ENCODE measurements at places on chromosomes 11 and 22.

- no peak for DNase-seq
These were observed at the start of gene CRYBB1 for GRCh38 chr22:26617271-26618199. Gene CRYBB1, minus strand, starts transcription at chr22:26618027. Its CDS starts 1,708 bp downstream, at chr22:26616319.

DNA sequence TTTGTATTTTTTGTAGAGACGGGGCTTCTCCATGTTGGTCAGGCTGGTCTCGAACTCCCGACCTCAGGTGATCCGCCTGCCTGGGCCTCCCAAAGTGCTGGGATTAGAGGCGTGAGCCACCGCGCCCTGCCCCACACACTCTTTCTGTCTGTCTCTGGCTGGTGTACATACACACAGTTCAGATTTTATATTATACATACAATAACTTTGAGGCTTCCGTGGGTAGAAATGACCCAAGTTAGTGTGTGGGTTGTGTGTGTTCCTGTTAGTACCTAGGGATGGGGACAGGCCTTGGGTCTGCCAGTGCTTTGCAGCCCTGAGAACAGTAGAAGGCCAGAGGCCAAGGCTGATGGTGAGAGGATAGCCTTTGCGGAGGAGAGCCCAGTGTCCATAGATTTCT lies 2.8 kb downstream of the ZBTB16 start:
- DNase-seq: no peak

DNA sequence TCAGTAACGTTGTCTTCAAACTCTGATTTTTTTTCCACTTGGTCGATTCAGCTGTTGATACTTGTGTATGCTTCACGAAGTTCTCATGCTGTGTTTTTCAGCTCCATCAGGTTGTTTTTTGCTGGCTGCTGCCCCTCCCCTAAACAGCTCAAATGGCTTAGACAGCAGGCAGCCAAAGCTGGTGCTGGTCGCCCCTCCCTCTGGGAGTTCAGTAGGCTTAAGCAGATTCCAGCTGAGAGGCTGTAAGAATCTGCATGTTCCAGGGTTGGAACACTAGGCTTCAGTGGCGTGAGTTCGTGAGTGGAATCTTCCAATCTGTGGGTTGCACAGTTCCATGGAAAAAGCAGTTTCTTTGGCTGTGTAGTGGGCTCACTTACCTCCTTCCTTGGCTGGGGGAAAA lies 10.3 kb upstream of the FIBIN start:
- DNase-seq: no peak

- DNase-seq: no peak
These were observed 42.9 kb downstream of the CBL start for GRCh38 chr11:119248750-119249670.

DNA sequence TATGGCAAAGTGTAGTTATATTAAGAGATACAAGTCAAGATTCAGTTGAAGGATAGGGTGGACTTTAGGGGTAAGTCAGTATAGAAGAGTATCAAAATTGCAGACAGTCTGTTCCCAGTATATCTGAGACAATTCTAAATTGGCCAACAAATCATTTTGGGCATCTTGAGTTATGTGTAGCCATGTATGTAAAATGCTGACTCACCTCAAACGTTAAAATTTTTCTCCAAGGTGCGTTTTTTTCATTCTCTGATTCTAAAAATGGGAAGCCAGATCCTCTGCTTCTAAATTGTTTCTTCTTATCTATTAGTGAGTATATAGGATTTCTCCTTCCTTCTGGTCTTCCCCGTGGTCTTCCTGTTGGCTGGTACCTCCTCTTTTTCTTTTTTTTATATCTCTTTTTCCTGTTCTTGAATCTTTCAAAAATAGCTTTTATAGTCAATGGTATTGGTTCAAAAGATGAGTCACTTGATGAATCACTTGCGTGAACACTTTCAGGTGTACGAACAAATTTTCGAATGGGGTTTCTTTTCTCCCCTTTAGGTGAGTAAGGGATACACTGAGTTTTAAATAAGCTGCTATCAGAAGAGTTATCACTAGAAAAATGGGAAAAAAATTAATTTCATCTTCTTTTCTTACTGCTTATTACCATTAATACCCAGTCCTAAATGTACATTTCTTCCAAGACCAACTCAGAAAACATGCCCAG lies 3.2 kb downstream of the TAF1D start:
- no peak for DNase-seq

- no peak for DNase-seq
These were observed 53.9 kb downstream of the CTNND1 start for GRCh38 chr11:57815476-57815875.

GRCh38 chr11:128540469-128540868 lies 46.9 kb downstream of the ETS1 start:
- DNase-seq: no peak

- DNase-seq: peak; percentile 59
These were observed at the start of gene TRPM5 for GRCh38 chr11:2443881-2444820. Gene TRPM5, minus strand, starts transcription at chr11:2444514. Its CDS starts 21,478 bp downstream, at chr11:2423036.

DNA sequence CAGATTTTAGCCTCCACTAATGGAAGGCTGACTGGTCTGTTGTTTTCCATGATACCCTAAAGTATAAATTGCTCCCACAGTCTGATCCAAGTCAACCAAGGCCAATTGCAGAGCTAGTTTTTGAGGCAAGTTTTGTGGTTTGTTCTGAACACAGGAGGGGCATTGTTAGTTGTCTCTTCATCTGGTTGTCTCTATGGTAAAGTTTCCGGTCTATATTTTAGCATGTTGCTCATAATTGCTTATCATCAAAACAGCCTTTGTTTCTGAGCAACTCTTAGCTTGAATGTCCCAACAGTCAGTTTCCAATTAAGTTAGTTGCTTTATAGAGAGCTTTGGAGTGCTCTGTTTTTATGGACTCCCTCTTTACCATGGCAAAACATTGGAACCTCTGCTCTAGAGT lies 217.6 kb upstream of the CARD18 start:
- no peak for DNase-seq

DNA sequence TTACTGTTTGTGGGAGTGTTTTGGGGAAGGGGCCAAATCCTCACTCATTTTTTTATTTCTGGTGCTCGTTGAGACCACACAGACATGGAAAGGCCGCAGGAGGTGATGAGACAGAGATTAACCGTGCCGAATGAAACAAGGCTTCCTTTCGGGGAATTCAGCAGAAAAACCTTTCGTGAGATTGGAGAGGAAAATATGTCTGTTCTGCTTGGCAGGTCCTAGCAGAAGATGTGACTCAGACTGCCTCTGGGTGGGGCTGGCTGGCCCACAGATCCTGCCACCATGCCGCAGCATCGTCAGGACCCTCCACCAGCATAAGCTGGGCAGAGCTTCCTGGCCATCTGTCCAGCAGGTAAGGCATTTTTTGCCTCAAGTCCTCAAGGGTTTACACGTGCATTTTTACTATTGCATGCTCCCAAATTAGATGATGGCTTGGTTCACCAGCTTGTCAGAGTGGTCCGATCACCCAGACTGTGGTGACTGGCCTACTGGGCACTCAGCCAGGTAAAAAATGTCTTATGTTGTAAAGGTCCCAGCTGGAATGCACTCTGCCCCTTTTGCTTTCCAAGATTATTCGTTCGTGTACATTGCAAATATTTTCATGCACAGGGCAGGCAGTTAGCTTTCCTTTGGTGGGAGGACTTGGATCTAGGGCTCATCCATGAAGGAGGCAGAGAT lies 1.5 kb downstream of the DDB2 start:
- no peak for DNase-seq

DNA sequence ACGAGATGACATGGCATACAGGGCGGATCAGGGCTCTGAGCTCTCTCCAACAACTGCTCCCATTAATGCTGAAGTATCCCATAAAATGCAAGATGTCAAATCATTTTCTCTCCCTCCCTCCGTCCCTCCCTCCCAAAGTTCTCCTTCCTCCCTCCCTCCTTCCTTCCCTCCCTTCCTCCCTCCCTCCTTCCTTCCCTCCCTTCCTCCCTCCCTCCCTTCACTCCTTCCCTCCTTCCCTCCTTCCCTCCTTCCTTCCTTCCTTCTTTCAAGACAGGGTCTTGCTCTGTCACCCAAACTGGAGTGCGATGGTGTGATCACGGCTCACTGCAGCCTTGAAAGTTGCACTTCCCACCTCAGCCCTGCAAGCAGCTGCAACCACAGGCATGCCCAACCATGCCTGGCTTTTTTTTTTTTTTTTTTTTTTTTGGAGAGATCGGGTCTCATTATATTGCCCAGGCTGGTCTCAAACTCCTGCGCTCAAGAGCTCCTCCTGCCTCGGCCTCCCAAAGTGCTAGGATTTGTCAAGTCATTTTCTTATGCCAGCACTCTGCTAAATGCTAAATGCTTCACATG lies 38.2 kb downstream of the TXN2 start:
- no peak for DNase-seq

DNA sequence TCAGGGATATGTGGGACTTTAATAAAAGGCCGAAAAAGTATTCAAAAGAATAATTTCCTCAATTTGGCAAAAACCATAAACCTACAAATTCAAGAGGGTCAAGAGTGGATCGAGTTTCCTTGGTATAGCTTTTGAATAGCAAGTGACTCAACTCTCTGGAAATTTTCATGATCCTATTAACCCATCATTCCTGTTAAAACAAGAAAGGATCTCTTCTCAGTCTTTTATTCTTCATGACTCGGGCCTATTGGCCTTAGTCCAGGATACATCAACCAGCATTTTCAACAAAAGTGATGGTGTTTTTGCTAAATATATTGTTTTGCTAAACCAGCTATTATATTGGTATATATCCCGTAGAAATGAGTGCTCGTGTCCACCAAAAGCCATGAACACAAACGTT lies 110.3 kb downstream of the ATXN10 start:
- DNase-seq: no peak

GRCh38 chr22:50153056-50153755 lies 17.3 kb upstream of the PANX2 start:
- no peak for DNase-seq

DNA sequence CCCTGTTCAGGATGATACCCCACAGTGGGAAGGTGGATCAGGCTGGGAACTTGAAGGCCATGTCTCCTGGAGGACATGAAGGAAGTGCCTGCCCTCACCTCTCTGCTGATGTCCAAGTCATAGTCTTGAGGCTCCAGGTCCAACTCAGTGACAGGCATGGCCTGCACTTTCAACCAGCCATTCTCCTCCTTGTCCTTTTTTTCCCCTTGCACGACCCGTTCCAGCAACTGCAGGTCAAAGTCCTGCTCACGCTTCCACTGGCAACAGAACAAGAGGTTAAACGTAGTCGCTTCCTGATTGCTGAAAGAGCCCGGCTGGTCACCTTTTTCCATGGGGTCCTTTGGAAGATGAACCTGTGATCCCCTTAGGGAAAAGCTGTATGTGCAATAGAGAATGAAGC lies 47.7 kb downstream of the C11orf58 start:
- DNase-seq: no peak

GRCh38 chr11:116931206-116931953 lies 94.0 kb upstream of the APOA1 start:
- DNase-seq: peak; percentile 81

- no peak for DNase-seq
These were observed 265.8 kb downstream of the BUD13 start for GRCh38 chr11:116507016-116507415.

DNA sequence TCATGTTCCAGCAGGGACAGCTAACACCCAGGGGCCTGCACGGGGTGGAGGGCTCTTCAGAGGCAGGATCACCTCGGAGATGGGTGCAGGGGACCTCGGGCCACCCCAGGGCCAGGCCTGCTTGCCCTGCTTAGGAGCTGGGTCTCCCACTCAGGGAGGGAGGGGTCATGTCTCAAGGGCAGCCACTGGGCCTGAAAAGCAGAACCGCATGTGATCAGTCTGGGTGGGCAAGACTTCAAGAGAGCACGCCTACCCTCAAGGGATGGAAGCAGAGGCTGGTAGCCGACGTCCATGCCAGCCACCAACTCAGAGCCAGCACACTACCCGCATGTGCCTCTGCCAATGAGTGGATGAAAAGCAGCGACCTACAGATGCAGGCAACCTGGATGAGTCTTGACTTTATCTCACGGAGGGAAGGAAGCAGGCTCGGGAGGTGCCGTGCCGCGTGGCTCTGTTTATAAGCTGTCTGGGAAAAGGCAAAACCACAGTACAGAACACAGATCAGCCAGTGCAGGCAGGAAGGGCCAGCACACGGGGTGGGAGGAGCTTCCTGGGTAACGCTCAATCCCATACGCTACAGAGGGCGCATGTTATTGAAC lies 16.0 kb downstream of the TBX1 start:
- no peak for DNase-seq
